ENCODE measurements at places on chromosomes 1 and 21. TPM values are rescaled to one million over a fixed set of nuclear protein-coding genes. Genes with fewer than 3 reads are reported as not detected.
A peak's percentile ranks its signal among the peaks of the same experiment; 100 is the strongest.

GRCh38 chr1:178540646-178541045, 27.7 kb downstream of the TEX35 start:
- H3K36me3 ChIP-seq, result no peaks in the 10 kb centered on the region
- no peak overlapping the region for H3K4me3 ChIP-seq
- DNase-seq, result no peak
- H3K4me1 ChIP-seq, result peaks cover 2% of the 10 kb centered on the region
- no peak overlapping the region for H3K27ac ChIP-seq
- H3K27me3 ChIP-seq, result no peaks in the 10 kb centered on the region

- H3K4me3 ChIP-seq, result no peak overlapping the region
- H3K27me3 ChIP-seq, result no peaks in the 10 kb centered on the region
- DNase-seq, result no peak
- H3K27ac ChIP-seq, result no peak overlapping the region
- H3K4me1 ChIP-seq, result no peaks in the 10 kb centered on the region
Observed at GRCh38 chr1:46003315-46003714, 129.1 kb downstream of the PIK3R3 start.

GRCh38 chr1:78102916-78103315, 57.1 kb downstream of the GIPC2 start:
- H3K4me3 ChIP-seq, result no peak overlapping the region
- no peak for DNase-seq
- H3K4me1 ChIP-seq, result no peaks in the 10 kb centered on the region

- H3K4me1 ChIP-seq, result no peaks in the 10 kb centered on the region
- H3K4me3 ChIP-seq, result no peak overlapping the region
- no peak overlapping the region for H3K27ac ChIP-seq
- H3K36me3 ChIP-seq, result no peaks in the 10 kb centered on the region
- no peak for DNase-seq
Observed at GRCh38 chr1:47915677-47916353, 81.4 kb downstream of the TRABD2B start.

DNA sequence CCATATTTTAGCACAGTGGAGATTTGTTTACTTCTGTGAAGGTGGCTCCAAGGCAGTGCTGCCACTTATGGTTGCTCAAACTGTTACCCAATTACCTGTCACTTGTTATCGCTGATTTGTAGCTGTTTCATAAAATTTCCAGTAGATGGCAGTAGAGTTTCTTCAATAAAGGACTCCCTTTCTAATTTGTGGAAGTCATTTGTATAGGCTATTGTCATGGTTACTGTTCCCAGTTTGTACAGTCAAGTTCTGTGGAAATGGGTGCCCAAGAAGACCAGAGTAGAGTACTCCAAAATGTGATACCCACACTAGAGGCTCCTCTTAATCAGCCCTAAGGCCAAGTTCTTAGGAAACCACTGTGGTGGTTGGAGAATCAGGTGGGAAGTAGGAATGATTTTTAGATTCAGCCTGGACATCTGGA, 186.1 kb downstream of the CLEC20A start:
- no peak for DNase-seq
- no peaks in the 10 kb centered on the region for H3K36me3 ChIP-seq
- no peaks in the 10 kb centered on the region for H3K4me1 ChIP-seq
- H3K27me3 ChIP-seq, result peaks cover 8% of the 10 kb centered on the region
- no peak overlapping the region for H3K4me3 ChIP-seq
- no peak overlapping the region for H3K27ac ChIP-seq

- no peak for DNase-seq
- H3K4me1 ChIP-seq, result no peaks in the 10 kb centered on the region
- no peak overlapping the region for H3K27ac ChIP-seq
- H3K36me3 ChIP-seq, result no peaks in the 10 kb centered on the region
- H3K27me3 ChIP-seq, result peaks cover 7% of the 10 kb centered on the region
- H3K4me3 ChIP-seq, result no peak overlapping the region
Observed at GRCh38 chr1:114091711-114092110, 62.0 kb downstream of the SYT6 start.

GRCh38 chr1:61992257-61992656, 202.4 kb upstream of the L1TD1 start:
- H3K4me1 ChIP-seq, result no peaks in the 10 kb centered on the region
- H3K36me3 ChIP-seq, result peaks cover 16% of the 10 kb centered on the region
- H3K27ac ChIP-seq, result no peak overlapping the region
- no peaks in the 10 kb centered on the region for H3K27me3 ChIP-seq
- no peak for DNase-seq

DNA sequence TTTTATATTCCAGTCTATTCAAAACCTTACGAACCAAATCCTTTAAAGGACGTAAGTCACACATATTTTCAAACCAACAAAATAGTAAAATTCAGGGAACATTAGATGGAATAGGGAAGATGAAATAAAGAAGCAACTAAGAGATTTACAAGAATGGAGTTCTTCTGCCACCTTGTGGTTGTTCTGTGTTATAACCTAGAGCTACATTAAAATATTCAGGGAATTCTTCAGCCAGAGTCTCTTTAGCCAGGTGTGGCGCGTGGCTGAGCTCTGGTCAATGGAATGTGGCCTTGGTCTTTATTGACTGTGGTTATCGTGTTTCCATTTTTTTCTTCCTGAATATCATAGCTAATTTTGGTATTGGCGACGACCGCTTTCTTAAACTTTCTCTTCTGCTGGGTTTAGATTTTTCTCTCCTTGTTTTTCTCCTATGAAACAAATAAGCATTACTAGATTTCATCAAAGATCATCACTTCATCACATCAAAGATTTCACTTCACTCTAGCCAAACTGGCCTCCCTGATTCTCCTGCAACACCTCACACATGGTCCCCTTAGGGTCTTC, 221.3 kb downstream of the MRPL39 start:
- H3K27ac ChIP-seq, result no peak overlapping the region
- H3K36me3 ChIP-seq, result no peaks in the 10 kb centered on the region
- peaks cover 12% of the 10 kb centered on the region for H3K4me1 ChIP-seq
- DNase-seq, result no peak

DNA sequence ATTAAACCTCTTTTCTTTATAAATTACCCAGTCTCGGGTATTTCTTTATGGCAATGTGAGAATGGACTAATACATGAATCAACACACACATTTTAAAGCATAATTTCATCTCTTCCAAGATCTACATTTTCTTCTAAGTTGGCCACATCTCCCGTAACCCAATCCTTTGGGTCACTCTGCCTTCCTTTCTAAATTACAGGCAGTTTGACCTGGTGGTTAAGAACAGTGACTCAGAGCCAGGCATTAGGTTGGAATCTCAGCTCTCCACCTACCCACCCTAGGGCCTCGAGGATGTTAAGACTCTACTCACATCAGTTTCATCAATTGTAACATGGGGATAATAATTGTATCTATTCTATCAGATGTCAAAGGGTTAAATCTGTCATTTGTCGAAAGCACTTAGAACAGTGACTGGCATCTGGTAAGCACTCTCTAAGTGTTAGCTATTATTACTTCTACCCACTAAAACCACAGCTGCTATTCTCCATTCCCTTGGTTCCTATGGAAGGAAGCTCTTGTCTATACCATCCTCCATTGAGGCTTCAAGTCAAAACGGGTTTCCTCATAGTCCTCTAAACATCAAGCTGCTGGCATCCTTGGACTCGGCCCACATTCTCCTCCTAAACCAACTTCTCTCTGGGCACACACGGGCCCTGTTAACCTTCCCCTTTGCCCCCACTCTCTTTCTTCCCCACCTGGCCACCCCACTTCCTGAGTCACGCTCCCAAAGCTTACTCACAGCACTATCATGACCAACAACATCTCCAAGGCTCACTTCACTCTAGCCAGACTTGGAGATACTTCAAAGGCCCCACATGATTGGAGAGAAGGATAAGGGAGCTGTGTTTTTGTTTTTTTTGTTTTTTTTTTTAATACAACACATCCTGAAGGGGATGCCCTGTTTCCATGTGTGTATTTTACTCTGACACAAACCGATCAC, 116.9 kb downstream of the TGFBR3 start:
- H3K27ac ChIP-seq, result no peak overlapping the region
- H3K36me3 ChIP-seq, result no peaks in the 10 kb centered on the region
- no peaks in the 10 kb centered on the region for H3K27me3 ChIP-seq
- H3K4me3 ChIP-seq, result no peak overlapping the region
- no peak for DNase-seq

- peak within 1 kb of the TSS; percentile 99 for H3K27ac ChIP-seq
- peaks cover 37% of the 10 kb centered on the region for H3K4me1 ChIP-seq
- peak within 1 kb of the TSS; percentile 99 for H3K4me3 ChIP-seq
- peak; percentile 88 for DNase-seq
- peaks cover 19% of the 10 kb centered on the region for H3K36me3 ChIP-seq
Observed at GRCh38 chr1:150010393-150011115, at the start of gene OTUD7B. Gene OTUD7B, minus strand, starts transcription at chr1:150010726. Its CDS starts 33,216 bp downstream, at chr1:149977510.

- peaks cover 93% of the 10 kb centered on the region for H3K4me1 ChIP-seq
- DNase-seq, result no peak
- peak overlapping the region; percentile 96 for H3K27ac ChIP-seq
- H3K36me3 ChIP-seq, result peaks cover 7% of the 10 kb centered on the region
- H3K27me3 ChIP-seq, result no peaks in the 10 kb centered on the region
- peak overlapping the region; percentile 68 for H3K4me3 ChIP-seq
Observed at GRCh38 chr21:34936883-34937563, 112.1 kb downstream of the RUNX1 start.

DNA sequence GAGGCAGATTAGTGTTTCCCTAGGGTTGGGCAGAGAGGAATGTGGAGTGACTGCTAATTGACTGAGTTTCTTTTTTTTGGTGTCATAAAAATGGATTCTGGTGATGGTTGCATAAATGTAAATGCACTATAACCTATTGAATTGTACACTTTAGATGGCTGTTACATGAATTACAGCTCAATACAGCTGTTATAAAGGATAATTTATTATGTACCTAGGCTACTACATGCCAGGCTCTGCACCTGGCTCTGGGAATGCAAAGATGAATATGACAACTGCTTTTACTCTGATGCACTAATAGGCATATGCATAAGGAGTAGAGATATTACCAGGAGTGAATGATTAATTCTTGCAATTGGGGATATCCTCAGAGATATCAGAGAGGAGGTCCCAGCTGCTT, 345.3 kb downstream of the PTBP2 start:
- H3K36me3 ChIP-seq, result no peaks in the 10 kb centered on the region
- H3K4me3 ChIP-seq, result no peak overlapping the region
- DNase-seq, result no peak
- no peak overlapping the region for H3K27ac ChIP-seq

DNA sequence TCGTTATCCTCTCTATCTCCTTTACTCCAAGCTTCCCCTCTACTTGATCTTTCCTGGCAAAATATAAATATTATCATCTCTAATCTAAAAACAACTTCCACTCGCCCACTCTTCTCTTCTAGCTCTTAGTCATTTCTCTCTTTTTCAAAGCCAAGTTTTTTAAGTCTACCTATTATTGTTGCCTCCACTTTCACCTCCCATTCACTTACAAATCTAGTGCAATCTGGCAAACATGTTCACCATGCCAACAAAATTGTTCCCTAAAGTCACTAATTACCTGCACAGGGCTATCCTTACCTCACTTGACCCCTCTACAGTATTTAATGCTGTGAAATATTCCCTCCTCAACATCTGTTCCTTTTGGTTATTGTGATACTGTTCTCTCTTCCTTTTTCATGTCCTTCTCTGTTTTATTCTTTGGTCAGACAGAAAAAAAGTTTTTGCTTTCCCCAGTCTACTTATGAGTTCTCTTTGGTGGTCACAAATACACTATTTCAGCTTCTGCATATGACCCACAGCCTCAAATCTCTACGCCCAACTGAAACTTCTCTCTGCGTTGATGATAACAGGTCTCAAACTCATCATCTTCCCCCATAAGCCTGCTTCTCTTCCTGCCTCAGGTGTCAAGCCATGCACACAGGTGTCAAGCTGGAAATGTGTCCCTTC, 31.9 kb upstream of the RAP1A start:
- H3K27ac ChIP-seq, result no peak overlapping the region
- H3K27me3 ChIP-seq, result no peaks in the 10 kb centered on the region

GRCh38 chr1:22826604-22827580, 116.3 kb downstream of the EPHB2 start:
- H3K36me3 ChIP-seq, result no peaks in the 10 kb centered on the region
- no peak overlapping the region for H3K27ac ChIP-seq
- no peaks in the 10 kb centered on the region for H3K27me3 ChIP-seq
- H3K4me3 ChIP-seq, result no peak overlapping the region
- DNase-seq, result no peak
- no peaks in the 10 kb centered on the region for H3K4me1 ChIP-seq

GRCh38 chr1:201602413-201603265, 63.7 kb downstream of the NAV1 start:
- H3K27ac ChIP-seq, result no peak overlapping the region
- no peak for DNase-seq
- no peaks in the 10 kb centered on the region for H3K4me1 ChIP-seq
- no peaks in the 10 kb centered on the region for H3K36me3 ChIP-seq
- no peak overlapping the region for H3K4me3 ChIP-seq

DNA sequence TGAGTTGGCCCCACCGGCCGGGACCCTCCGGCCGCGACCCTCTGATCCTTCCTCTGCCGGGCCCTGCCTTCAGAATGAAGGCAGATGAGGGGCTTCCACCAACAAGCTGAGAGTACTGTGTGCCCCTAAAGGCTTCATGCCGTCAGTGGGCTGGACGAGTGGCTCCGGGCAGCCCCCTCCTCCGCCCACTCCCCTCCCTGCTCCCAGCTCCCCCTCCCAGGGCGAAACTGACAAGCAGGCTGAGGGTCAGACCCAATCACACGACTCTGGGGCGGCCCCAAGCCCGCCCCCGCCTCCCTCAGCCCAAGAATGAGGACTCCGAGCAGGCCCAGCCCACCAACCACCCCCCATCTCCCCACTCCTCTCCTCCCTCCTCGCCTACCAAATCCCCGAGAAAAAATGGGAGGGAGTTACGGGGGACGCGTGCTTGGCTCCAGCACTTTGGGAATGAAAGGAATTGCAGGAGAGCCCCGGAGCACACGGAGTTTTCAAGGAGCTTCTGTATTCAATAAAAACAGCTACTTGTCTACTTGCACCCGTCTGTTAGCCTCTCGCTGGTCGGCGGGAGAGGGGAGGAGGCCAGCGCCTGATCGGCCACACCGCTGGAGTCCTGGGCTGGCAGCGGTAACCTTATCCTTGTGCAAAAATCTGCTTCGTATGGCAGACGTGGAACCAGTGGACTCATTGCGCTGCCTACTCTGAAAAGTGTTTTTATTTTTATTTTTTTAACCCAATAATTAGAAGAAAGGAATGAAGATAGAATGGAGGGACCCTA, at the start of gene COL11A1:
Gene COL11A1, minus strand, starts transcription at position 147 of the 775 bp plus-strand sequence. CDS start 344 bp downstream, outside the sequence.
- H3K4me3 ChIP-seq, result no peak within 1 kb of the TSS
- H3K36me3 ChIP-seq, result no peaks in the 10 kb centered on the region
- H3K27ac ChIP-seq, result no peak within 1 kb of the TSS
- H3K4me1 ChIP-seq, result peaks cover 7% of the 10 kb centered on the region
- no peak for DNase-seq

The STIL gene
- total RNA-seq, result 33.9 TPM

The KCNJ15 gene
- 0.12 TPM for total RNA-seq

The SAMD13 gene
- 1.0 TPM for total RNA-seq

The BTBD19 gene
- 17.2 TPM for total RNA-seq

The PODN gene
- total RNA-seq, result not detected

The DISP3 gene
- total RNA-seq, result 0.55 TPM

The ZFP69B gene
- 5.3 TPM for total RNA-seq

The S100PBP gene
- total RNA-seq, result 27.9 TPM

The NTMT2 gene
- total RNA-seq, result not detected

The RGS8 gene
- not detected for total RNA-seq

The KANK4 gene
- total RNA-seq, result not detected

Data from activated CD4-positive, alpha-beta T cell treated with anti-CD3 and anti-CD28 coated beads for 36 hours (primary cell).